Inflammatory macrophage treated with lipopolysaccharide for 4 hours (primary cell): ENCODE measurements at places on chromosomes 13 and 19.

DNA sequence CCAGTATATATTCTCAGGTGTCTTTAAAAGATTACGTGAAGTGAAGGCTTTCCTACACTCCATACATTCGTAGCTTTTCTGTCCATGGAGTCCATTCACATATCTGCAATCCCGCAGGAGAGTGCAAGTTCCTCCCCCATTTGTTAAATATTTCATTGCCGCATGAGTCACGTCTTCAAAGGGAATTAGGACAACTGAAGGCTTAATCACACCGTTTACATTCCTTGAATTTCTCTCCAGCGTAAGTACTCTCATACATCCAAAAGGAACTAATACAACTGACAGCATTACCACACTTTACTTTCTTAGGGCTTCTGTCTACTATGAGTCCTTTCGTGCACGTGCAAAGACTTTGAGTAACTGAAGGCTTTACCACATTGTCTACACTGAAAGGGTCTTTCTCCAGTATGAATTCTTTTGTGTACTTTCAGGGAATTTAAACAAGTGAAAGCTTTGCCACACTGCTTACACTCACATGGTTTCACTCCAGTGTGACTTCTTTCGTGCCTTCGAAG lies 29.0 kb upstream of the ZNF564 start:
- DNase-seq, result no peak

GRCh38 chr13:106534639-106535551 lies 567 bp downstream of the EFNB2 start:
- DNase-seq, result no peak

- DNase-seq, result no peak
Measured at GRCh38 chr19:2806736-2807378, 12.8 kb upstream of the ZNF554 start.

- no peak for DNase-seq
Measured at GRCh38 chr13:60583196-60583888, 186.3 kb downstream of the TDRD3 start.

GRCh38 chr13:88097541-88097940 lies 426.4 kb downstream of the SLITRK5 start:
- peak; percentile 52 for DNase-seq

GRCh38 chr19:28972058-28972852 lies 240.7 kb downstream of the UQCRFS1 start:
- no peak for DNase-seq

DNA sequence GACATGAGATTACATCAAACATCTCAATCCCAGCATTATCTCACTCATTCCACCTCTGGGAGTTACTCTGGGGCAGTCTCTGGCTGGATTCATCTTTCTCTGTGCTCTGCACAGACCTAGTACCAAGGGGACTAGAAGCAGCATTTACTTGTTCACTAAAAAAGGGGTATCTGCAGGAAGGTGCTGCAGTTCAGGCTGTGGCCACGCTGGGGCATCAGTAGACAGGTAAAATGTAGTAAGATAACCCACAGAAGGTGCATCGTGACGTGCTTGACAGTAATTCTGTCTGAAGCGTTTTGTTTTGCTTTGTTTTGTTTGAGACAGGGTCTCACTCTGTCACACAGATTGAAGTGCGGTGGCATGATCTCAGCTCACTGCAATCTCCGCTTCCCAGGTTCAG lies 29.3 kb downstream of the ZNF564 start:
- no peak for DNase-seq

DNA sequence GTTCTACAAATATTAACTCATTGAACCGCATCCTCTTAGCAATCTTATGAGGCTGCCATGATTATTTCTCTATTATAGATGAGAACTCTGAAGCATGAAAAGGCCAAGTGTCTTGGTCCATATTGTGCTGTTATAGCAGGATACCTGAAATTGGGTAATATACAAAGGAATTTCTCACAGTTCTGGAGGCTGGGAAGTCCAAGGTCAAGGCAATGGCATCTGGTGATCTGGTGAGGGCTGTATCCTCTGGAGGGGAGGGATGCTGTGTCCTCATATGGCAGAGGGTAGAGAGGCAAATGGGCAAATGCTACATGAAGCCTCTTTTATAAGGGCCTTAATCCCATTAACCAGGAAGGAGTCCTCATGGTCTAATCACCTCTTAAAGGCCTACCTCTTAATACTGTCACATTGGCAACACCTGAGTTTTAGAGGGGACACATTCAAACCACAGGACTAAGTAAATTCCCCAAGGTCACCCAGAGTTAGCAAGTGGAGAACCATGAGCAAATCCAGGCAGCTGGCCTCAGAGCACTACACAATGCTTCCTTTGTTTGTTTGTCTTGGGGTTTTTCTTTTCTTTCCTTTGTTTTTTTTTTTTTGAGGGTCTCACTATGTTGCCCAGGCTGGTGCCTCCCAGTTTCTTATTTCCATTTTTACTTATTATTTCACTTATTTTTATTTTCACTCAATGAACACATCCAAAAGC lies 55.9 kb upstream of the LATS2 start:
- DNase-seq, result no peak

- DNase-seq, result peak; percentile 63
Measured at GRCh38 chr13:28751175-28751960, 32.6 kb upstream of the SLC46A3 start.

- no peak for DNase-seq
Measured at GRCh38 chr13:53069800-53070199, 41.2 kb downstream of the OLFM4 start.

DNA sequence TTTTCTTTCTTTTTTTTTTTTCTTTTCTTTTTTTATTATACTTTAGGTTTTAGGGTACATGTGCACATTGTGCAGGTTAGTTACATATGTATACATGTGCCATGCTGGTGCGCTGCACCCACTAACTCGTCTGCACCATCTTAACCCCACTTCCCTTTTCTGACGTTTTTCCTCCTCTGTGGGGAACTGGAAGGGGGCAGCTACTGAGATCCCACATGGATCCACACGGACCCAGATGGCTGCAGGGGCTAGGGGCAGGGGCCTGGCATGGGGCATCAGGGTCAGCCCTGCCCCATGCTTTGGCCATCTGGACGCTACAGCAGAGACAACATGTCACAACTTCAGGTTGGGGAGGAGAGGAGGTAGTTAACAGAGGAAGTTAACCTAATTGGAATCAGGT lies 54.3 kb downstream of the RUBCNL start:
- DNase-seq, result no peak
